Colonic mucosa (tissue), 4 donors: ENCODE measurements at places on chromosomes 2 and 18.

DNA sequence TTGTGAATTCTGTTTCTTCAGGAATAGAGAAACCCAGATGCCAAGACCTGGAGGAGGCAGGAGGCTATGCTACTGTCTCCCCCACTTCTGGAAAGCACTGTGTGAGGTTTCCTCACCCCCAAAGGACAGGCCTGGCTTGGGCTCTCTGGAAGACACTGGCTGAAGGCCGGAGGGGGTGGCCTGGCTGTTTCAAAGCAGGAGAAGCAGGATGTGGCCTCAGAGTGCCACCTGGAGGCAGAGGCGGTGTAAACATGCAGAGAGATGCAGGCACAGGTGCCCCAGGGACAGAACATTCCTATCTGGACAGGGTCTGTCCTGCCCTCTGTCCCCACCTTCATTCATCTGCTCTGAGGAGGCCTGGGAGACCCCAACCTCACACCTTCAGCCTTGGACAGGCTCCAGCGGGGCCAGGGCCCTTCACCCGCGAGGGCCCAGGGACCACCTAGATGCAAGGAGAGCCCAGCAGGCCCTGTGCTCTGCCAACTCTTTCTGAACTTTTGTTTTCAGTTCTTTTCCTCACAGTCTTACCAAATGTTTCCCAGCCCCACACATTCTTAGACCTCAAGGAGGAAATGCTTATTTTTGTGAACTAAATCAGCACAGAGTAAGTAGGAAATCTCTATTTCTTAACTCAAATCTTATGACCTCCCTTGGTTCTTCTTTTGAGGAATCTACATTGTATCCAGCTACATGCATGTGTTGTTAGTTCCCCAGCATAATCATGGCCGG, 79.2 kb downstream of the LONRF2 start:
- peak; percentile 56 for DNase-seq

- DNase-seq = no peak
Observed at GRCh38 chr2:170953941-170954340, 24.9 kb downstream of the GORASP2 start.

GRCh38 chr2:172340394-172340793, 87.0 kb upstream of the ITGA6 start:
- DNase-seq = no peak

- DNase-seq = no peak
Observed at GRCh38 chr2:227612546-227613271, 1.9 kb downstream of the SCYGR3 start.

GRCh38 chr18:61954096-61954746, 61.4 kb upstream of the RNF152 start:
- no peak for DNase-seq

DNA sequence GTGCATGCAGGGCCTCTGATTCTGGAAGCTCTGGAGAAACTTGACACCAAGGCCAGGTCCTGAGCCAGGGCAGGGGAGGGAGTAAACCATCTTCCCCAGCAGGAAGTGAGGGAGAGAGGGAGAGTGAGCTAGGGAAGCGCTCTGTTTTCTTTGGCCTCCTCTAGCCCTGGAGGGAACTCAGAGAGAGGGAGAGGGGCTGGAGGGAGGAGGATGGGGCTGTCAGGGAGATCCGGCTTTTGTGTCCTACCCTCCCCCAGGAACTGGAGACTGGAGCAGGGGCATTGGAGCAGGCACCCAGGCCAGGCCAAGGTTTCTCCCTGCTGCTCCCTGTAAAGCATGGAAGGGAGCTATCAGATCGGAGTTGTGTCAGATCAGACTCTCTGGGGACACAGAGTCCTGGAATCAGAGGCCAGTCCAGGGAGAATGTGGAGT, 22.7 kb upstream of the PKDCC start:
- DNase-seq = no peak

GRCh38 chr2:3254442-3254941, 123.1 kb downstream of the EIPR1 start:
- no peak for DNase-seq

DNA sequence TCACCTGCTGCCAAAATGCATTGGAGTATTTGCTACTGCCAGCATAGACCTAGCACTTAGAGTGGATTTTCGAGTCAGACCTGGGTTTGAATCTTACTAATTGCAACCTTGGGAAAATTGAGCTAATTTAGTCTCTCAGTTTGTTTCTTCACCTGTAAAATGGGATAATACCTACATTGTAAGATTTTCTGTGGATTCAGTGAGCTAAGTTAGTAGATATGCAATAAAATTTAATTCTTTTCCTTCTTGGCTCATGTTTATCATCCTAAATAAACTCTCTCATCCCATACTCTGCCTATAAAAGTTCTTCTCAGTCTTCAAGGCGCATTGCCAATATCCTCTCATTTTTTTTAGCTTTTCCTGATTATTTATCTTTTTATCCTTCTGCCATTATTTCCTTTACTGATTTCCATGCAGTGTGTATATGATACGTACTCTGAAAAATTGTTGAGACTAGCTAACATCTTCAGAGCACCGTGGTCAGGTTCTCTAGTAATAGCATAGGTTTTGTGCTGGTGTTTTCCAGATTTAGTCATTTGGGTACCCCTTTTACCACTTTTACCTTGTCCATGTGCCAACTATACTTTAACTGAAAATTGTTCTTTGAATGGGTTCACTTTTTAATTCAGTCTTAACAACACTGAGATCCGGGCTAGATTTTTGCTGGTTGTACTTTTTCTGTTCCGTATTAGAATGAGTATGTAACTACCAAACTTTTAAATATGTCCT, 7.3 kb downstream of the CEP192 start:
- DNase-seq = no peak

DNA sequence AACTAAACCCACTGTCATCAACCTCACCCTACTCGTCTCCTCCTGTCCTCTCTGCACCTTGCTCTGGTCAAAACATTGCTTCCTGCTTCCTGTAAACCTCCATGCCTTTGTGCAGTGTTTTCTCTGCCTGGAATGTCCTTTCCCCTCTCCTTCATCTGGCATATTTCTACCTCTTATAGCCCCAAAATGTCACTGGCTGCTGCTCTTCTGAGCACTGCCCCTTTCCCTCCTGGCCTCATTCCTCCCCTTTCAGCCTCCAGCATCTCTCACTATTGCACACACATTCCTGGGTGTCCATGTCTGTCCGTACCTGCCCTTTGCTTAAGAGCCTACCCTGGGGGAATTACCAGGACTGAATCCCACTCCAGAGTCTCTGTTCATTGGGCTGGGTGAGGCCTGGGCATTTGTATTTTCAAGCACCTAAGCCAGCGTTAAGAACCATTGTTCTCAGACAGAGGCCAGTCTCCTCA, 84.9 kb downstream of the MOGAT1 start:
- DNase-seq = no peak

- no peak for DNase-seq
Observed at GRCh38 chr2:100513650-100514049, 43.4 kb downstream of the NMS start.

DNA sequence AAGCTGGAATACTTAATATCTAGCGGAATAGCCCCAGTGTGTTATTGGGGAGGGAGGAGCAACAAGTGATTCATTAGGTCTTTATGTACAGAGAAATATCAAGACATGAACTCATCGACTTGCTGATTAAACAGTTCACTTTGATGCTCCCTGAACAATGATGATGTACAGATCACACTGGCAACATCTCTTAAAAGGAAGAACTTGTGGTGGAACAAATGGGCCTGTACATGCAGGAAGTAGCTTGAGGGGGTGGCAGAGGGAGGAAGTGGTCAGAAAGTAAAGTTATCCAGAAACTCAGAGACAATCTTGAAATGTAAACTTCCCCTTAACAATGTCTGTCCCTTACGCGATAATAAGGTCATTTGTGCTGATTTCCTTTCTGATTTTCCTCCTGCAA, 90.5 kb downstream of the NXPH2 start:
- no peak for DNase-seq

- no peak for DNase-seq
Observed at GRCh38 chr2:151043484-151043883, 218.2 kb downstream of the RBM43 start.

DNA sequence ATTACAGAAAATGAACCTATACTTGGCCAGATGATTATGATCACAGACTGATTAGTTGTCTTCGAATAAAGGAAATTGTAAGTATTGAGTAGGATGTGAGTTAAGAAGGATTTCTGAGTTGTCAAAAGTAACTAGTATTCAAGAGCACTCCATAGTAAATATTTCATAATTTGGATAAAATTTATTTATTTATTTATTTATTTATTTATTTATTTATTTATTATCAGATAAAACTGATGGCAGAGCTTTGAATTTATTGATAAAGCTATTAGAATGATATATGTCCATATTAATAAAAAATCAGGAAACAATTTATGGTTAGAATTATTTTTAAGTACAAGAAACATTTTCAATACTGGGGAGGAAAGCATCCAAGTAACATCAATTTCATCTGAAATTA, 1634.1 kb downstream of the LRP1B start:
- DNase-seq = no peak

DNA sequence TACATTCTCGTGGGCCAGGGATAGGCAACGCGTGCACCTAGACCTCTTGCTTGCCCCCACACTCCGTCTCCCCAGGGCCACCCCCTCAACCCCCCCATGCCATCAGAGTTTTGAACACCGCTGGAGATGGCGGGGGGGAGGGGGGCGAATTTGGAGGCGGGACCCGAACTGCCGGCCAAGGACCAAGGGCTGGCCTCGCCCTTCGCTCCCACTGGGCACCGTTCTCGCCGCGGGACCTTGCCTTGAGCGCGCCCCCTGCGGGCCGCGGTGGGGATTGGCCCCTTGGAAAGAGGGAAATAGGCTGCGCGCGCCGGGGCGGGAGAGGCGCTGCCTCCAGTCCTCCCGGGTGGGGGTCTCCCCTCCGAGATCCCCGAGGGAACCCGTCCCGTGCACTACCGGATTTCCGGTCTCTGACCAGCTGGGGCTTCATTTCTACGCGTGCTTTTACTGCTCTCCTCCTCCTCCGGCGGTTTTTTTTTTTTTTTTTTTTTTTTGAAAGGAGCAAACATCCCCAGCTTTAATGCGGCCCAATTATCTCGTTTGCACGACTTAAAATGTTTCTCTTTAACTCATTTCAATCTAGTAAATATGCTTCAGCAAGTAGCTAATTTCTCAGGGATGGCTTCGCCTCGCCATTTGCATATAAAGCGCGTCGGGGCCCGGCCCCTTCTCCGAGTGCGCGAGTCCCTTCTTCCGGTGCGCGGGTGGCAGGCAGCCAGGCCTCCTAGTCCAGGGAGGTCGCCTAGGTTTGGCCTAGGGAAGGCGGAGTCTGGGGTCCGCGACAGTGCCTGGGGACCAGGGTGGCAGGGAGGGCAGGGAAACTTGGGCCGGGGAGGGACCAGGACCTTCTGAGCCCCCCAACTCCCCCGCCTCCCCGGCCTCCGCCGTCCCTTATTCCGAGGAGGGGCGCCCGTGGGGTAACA, 10.0 kb upstream of the GBX2 start:
- DNase-seq = peak; percentile 79

GRCh38 chr2:12046641-12047040, 300.2 kb downstream of the LPIN1 start:
- DNase-seq = no peak

- DNase-seq = peak; percentile 31
Observed at GRCh38 chr2:134153294-134153880, 100.5 kb upstream of the MGAT5 start.

DNA sequence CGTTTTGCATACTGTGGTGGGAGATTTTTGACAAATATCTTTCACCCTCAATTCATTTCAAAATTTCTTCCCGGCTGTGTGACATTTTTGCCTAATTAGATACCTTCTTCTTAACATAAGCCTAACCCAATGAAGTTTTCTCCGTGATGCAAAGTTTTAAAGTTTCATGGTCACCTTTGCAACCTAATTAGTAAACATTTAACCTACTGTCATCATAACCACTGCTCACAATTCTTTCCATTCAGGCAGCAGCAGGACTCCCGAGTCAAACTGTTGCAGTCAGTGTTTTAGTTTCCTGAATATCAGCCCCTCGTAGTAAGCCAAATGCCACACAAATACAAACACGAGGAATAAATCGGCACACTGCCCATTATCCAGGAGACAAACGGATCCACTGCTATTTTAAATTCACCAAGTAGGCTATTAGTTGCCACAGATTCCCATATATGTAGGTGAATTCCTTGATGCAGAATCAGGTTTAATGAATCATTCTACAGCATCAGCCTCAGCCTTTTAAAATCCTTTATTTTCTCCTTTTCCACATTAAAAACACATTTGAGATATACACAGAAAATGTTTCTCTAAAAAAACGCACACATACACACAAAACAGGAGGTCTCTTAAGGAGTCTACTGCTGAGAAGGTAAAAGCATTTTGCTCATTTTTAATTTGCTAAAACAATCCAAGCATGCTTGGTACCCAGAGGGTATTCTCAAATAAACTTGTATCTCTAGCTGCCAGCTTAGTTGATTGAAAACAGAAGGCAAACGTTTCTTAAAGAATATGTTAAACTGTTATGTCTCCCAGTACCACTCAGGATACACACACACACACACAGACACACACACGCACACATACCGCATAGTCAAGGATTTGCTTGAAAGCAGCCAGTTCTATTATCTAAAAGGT, 106.5 kb upstream of the KCTD1 start:
- DNase-seq = no peak

- peak; percentile 84 for DNase-seq
Observed at GRCh38 chr2:74334931-74335333, 8.3 kb downstream of the SLC4A5 start.

DNA sequence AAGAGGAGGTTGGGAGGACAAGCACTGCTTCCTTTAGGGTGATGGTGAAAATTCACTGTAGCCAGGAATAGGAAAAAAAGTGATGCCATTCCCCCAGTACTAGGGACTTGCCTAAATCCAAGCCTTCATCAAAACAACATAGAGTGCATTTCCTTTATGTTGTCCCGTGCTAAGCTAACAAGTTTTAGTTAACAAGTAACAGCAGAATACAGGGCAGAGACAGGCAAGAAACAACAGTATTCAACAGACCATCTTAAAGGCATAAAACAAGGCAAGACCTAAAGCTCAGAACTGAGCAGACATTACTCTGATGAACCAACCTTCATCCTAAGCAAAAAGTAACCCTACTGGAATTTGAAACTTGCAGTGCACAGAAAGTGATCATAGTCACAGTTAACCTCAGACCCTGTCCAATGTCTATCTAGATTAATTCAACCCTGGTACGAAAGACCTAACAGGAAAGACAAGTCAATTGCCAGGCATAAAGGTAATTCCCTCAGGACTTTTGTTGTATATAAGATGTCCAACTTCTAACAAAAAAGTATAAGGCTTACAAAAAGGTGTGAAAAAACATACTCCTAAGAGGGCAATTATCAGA, 34.4 kb upstream of the GALNT1 start:
- DNase-seq = no peak

- no peak for DNase-seq
Observed at GRCh38 chr2:69789772-69790600, 39.5 kb upstream of the GMCL1 start.

DNA sequence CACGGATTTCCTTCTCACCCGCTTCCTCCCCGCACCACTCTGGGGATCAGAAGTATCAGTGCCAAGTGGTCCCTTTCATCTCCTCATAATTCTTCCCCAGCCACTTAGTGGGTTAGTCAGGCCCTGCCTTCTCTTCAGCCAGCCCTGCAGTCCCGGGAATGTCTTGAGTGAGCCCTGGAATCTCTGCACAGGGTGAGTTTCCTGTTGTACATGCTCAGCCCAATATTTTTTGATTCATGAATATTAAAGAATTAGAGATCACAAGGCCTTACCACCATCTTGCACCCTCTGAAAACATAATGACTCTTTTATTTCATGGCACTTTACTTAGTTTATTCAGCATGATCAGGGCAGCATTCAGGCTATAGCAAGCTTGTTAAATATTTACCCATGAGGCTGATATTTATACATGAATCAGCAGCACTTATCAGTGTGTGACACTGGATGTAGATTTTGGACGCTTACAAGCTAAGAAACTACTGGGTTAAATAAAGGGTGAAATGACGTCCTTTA, 159.4 kb upstream of the FOSL2 start:
- DNase-seq = peak; percentile 34

GRCh38 chr2:229375251-229375650, 104.2 kb upstream of the PID1 start:
- no peak for DNase-seq
